ENCODE measurements at places on chromosomes 4 and X.

DNA sequence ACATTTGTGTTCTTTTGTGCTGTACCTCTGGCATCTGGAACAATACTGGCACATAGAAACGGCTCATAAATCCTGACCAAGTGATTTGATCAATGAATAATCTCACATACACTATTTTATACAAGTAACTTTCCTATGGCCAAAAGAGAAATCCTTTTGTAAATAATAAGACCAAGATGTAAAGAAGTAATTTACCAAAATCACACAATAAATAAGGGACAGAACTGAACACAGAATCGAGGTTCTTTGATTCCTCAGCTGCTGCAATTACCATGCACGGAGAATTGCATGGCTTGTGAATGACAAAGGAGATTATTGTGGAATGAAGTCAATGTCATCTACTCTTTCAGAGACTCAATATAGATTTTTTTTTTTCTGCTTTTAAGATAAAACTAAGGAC is 576.8 kb upstream of the SMIM31 start:
- DNase-seq: no peak

- no peak for DNase-seq
Observed at GRCh38 chr4:139971111-139971510, 182.9 kb downstream of the MAML3 start.

DNA sequence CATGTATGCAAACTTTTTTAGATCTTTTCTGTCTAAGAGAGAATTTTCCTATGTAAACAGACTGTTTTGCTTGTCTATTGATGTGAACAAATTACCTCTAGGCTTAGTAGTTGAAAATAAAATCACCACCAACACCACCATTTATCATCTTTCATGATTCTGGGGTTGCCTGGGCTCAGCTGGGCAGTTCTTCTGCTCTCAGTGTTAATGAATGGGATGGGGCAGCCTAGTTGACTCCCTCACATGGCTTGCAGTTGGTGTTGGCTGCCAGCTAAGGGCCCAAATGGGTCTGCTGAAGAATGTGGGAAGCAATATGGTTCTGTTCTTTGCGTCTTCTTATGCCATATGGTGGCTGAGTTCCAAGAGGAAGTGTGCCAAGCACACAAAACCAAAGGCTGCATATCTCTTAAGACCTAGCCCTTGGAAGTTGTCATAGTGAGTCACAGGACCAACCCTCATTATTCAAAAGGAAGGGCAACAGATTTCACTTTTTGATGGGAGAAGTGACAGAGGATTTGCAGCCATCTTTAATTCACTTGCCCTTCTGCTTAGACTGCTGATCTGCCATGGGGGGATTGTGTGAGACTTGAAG is 17.9 kb downstream of the REELD1 start:
- no peak for DNase-seq

DNA sequence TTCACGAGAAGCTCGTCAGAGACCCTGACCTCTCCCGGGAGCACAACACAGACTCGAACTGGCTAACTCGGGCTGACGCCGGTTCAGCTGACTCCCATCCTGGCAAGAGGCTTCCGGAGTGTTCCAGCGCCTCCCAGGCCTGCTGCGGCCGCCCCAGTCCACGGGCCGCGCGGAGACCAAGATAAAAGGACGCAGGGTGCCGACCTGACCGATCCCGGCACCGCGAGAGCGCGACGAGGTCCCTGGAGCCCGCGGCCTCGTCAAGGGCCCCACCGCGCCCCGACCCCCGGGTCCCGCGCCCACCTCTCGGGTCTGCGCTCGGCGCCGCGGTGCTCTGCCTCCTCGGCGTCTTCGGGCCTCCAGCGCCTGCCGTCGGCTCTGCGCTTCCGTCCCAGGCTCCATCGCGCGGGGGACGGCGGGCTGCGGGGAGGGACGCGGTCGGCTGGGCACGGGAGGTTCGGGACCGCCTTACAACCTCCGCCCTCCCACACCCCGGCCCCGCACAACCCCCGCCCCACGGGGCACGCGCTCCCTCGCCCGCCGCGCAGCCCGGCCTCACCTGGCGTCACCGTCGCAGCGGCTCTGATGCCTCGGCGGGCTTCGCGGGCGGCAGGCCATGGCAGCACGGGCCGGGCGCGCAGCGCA is 426 bp downstream of the SLBP start:
- no peak for DNase-seq

DNA sequence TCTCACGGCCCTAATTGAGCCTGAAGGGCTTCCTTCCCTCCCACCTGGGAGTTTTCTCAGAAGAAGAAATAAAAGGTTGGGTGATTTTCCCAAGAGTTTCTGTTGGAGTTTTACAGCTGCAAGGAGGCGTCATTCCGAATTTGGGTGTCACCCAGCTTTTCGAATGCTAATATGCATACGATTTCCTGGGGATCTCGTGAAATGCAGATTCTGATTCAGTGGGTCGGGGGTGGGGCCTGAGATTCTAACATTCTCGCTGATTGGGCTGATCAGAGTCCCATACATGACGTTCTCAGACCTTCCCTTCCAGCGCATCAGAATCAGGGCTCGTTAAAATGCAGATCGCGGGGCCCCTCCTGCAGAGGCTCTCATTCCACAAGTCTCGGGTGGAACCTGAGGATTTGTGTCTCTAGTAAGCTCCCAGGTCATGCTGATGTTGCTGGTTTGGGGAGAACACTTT is 125.8 kb upstream of the STX18 start:
- DNase-seq: no peak

GRCh38 chr4:89000844-89001360 is 56.1 kb downstream of the FAM13A start:
- DNase-seq: no peak

GRCh38 chrX:98548519-98548918 is 1664.8 kb downstream of the RPA4 start:
- DNase-seq: no peak

GRCh38 chr4:86393749-86394148 is 33.9 kb upstream of the MAPK10 start:
- DNase-seq: no peak

- no peak for DNase-seq
Observed at GRCh38 chr4:7910263-7910896, 29.3 kb downstream of the AFAP1 start.

DNA sequence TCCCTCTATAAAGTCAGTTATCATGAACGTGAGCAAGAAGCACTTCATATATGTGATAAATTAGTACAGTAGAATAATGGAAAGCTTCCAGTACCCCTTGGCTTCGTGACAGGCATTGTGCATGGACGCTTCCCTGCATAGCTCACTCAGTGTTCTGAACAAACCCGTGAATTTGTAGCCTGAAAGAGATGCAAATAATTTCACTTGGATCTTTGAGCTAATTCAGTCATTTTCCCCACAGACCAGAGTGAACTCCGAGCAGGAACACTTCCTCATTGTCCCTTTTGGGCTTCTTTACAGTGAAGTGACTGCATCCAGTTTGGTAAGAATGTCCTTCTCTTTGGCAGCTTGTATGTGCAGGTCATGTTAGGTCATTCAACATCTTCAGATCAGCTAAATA is 50.1 kb downstream of the ADD1 start:
- no peak for DNase-seq

DNA sequence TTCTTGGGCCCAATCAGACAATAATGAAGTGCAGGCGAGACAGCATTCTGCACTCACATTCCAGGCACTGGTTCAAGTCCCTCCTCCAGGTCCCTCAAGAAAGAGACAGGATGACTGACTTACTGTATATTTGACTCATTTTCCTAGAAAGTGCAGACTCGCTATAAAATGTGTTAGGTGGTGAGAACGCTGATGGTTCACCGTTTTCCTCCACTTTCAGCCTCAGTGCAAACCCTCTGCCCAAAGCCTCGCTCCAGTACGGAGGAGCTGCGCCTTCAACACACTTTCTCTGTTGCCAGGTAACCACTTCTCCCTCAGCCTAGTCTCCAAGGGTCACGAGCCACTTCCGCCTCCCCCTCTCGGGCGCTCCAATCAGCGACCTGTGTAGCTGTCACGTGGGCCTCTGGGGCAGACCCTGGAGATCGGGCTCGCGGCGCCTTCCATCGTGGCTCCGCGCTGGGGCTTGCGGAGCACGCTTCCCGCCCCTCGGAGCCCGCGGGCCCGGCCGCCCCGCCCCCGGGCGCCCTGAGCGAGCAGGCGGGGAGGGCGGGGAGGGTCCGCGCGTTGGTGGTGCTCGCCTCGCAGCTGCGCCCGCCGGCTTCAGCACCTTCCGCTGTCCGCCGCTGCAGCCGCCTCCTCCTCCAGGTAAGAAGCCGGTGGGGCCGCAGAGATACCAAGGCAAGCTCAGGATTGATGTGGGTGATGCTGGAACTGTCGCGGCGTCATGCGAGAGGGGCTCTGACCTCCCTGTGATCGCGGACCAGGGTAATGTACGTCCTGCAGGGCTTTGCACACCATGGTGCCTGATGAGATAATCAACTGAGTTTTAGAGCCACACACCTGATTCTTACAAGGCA is at the start of gene WDR17:
Gene WDR17 (plus strand): TSS at position 407 of the 857 bp plus-strand sequence. CDS start 45,740 bp downstream, outside the sequence.
- DNase-seq: peak; percentile 84

GRCh38 chrX:63751481-63751880 is 33.5 kb downstream of the ARHGEF9 start:
- DNase-seq: no peak

All from D721Med (cell line).